Heart right ventricle (tissue), 16 donors: ENCODE measurements at places on chromosomes 11 and 22. TPM values are rescaled to one million over a fixed set of nuclear protein-coding genes. Genes with fewer than 3 reads are reported as not detected.

Gene PKDREJ
- 0.13 TPM for total RNA-seq

GRCh38 chr11:67584205-67584880 lies 731 bp downstream of the GSTP1 start:
- DNase-seq: peak; percentile 78

DNA sequence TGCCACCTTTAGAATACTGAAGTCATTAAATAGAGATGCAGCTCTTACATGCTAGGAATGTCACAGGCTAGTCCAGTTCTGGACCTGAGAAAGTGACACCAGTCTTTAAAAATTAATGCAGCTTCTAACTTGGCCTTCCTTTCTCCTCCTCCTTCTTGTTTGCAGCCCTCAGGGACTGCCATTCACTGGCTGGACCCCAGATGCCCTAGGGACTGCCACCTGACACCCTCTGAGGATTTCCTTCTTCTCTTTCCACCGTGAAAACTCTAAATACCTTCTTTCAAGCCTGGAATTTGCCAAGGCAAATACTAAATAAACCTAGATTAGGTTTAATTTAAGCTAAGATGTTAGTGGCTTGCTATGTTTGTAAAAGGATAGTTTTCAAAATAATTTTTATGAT lies 78.4 kb downstream of the MUC15 start:
- no peak for DNase-seq

- no peak for DNase-seq
Measured at GRCh38 chr11:60972182-60973030, 926 bp downstream of the CD6 start.

Gene B4GALNT4
- 1.6 TPM for total RNA-seq

- no peak for DNase-seq
Measured at GRCh38 chr11:90512846-90513245, 290.0 kb upstream of the CHORDC1 start.

DNA sequence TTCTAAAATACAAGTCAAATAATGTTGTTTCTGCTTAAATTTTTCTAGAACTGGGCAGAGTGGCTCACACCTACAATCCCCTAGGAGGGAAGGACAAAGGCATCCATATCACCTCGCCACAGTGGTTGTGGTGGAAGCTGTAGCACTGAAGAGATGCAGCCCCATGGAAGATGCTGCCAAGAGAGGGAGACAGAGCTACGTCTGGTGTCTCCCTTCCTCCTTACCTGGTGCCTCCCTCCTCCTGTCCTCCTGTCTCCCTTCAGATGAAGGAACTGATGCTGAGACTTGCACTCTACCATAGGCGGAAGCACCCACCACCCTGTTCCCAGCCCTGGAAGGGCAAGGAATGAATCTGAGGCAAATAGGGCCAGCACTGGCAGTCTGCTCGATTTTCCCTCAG lies 22.3 kb downstream of the MMP27 start:
- no peak for DNase-seq

- no peak for DNase-seq
Measured at GRCh38 chr11:20026629-20027555, 133.4 kb downstream of the DBX1 start.

DNA sequence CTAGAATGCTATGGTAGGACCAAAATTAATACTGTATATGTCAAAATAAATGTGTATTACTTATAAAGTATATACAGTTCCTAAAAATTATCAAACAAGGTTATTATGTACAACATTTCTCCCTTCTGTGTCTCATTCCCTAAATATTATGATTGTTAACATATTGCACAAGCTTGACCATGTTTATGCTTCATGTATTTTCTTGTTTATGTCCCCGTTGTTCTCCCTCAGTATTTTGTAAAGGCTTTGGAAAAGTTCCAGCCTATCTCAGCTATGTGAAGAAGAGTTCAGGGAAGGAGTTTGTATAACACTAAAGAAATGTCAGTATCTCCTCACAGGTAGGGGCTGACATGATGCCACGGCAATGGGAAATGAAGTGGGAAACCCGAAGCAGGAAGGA lies 19.6 kb downstream of the ADM start:
- DNase-seq: no peak

- DNase-seq: no peak
Measured at GRCh38 chr22:24968066-24968561, 15.6 kb downstream of the KIAA1671 start.

Gene C11orf24
- total RNA-seq: 45.6 TPM

DNA sequence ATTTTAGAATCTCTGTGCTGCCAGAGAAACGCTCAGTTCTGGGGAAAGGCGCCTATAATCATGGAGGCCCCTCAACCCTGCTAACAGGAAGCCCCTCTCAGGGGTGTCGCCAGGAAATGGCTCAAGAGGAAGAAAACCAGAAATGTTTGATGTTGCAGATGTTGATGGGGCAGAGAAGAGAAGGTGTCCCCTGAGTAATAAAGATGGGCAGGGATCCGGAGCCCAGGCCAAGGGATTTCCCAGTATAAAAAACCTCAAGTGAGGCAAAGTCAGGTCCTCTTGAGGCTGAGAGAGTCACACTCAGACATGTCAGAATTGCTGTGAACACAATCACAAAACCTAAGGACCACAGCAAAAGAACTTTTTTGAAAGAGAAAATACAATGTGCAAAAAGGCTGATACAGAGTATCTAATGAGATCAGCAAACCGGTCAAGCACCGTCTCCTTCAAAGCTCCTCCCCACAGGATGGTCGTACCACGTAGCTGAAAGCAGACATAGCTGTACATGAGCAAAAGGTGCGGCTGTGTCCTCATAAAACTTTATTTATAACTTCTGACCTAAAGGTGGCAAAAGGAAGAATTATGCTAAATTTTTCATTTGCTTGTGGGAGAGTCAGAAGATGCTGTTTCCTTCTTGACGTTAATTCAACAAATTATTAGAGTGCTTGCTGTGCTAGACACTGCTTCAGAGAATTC lies 12.2 kb downstream of the MOV10L1 start:
- DNase-seq: no peak

- DNase-seq: no peak
Measured at GRCh38 chr11:77149716-77150392, 21.8 kb downstream of the MYO7A start.

Gene DCDC1
- not detected for total RNA-seq

Gene OR5P2
- not detected for total RNA-seq

Gene CDC42BPG
- 0.07 TPM for total RNA-seq

DNA sequence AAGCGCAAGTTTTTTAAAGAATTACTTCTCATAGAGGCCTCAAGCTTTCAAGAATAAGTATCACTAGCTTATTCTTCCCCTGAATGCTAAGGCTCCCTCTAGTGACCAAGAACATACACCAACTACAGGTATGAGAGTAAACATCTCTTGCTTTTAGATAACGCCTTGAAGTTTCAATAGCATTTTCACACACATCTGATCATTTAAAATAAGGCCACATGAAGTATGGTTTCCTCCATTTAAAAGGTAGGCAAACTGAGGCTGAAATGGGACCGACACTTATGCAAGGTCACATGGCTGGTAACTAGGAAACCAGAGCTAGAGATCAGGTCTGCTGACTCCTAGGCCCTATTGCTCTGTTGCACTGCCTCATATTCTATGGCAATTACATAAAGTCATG lies 66.5 kb downstream of the CCDC34 start:
- DNase-seq: no peak

DNA sequence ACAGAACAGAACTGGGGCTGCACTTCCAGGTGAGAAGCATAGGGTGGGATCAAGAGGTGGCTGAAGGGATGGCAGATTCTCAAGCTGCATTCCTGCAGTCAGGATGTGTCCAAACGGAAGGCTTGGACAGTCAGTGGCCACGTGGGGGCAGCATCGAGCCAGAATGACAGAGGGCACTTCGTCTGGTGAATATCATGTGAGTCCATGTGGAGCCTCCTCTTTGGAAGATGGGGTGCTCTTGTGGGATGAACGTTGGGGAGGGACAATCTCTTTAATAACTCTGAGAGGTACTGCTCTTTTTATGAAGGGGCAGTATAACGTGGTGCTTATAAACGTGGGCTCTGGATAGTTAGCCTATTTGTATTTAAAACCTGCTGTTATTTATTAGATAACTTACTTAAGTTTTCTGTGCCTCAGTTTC lies 154.9 kb upstream of the NAV2 start:
- DNase-seq: peak; percentile 83

Gene OR8D1
- not detected for total RNA-seq

Gene FGF19
- not detected for total RNA-seq
